ENCODE measurements at places on chromosomes 1 and 21.

DNA sequence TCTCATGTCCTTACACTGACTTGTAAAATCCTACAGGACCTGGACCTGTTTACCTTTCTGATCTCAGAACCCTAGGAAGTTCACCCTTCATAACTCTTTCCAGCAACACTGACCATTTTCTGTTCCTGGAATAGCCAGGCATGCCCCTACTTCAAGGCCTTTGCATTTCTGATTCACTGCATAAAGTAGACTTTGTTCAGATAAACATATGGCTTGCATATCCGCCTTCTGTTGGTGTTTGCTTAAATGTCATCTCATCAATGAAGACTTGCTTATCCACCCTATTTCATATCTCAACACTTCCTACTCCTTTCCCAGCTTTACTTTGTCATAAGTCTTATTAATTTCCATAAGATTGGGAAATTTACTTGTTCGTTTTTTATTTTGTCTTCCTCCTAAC lies 57.4 kb downstream of the HSPA13 start:
- DNase-seq = no peak

- DNase-seq = no peak
These were observed 280.8 kb upstream of the DPYD start for GRCh38 chr1:98201666-98202081.

- no peak for DNase-seq
These were observed 54.2 kb downstream of the HSPG2 start for GRCh38 chr1:21882721-21883415.

GRCh38 chr1:206951318-206952100 lies 5.2 kb upstream of the PIGR start:
- no peak for DNase-seq

- DNase-seq = no peak
These were observed 1.2 kb upstream of the ZNF124 start for GRCh38 chr1:247172996-247173395.

- DNase-seq = no peak
These were observed 841.1 kb downstream of the USP25 start for GRCh38 chr21:16570856-16571255.

- DNase-seq = no peak
These were observed 75.6 kb downstream of the NEK7 start for GRCh38 chr1:198232378-198232777.

GRCh38 chr1:64955097-64956009 lies 11.0 kb downstream of the JAK1 start:
- no peak for DNase-seq

DNA sequence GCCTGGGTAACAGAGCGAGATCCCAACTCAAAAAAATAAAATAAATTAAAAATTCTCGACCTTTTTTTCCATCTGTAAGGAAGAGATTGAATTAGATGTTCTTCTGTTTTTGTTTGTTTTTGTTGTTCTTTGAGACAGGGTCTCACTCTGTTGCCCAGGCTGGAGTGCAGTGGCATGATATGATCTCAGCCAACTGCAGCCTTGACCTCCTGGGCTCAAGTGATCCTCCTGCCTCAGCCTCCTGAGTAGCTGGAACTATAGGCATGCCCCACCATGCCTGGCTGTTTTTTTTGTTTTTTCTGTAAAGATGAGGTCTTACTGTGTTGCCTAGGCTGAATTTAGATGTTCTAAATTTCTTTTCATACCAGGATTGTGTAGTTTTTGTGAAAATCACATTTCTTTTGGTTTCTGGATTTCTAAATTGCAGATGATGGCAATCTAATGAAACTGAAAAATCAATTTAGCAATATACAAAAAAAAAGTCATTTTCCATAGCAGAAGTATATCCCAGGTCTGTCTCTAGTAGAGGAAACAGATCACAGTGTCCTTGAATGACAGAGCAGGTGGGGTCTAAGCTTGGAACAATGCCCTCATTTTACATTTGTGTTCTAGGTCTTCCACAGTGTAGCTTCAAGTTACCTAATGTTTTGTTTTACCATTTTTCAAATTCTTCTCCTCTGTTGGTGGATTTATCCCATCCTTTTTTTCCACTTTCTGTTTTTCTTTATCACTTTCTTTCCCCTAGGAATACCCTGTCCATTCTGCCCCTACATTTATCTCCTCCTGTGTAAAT lies 20.3 kb downstream of the ZYG11A start:
- no peak for DNase-seq

GRCh38 chr1:153945131-153945794 lies 1.3 kb downstream of the DENND4B start:
- no peak for DNase-seq

GRCh38 chr1:202639500-202639899 lies 70.8 kb downstream of the SYT2 start:
- DNase-seq = no peak

DNA sequence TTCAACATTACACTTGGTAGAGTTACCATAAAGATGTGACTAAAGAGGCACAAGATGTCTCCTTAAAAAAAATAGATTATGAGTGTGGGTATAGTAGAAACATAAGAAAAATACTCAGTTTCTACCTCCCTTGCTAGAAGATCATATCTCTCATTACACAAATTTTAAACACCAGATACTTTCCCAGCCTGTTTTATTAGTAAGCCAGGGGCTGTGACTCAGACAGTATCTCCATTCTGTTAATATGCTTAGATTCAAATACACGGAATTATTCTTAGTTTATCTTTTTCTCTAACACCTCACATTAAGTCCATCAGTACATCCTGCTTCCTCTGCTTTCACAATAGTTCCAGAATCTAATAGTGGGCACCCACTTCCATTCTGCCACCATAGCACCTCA lies 561.8 kb upstream of the ADAMTS5 start:
- DNase-seq = no peak

All from NCI-H187 treated with DMSO at 0.1 percent for 48 hours (cell line).